Occipital lobe (tissue), 3 donors: ENCODE measurements at places on chromosomes 2 and 18. TPM values are rescaled to one million over a fixed set of nuclear protein-coding genes. Genes with fewer than 3 reads are reported as not detected.

DNA sequence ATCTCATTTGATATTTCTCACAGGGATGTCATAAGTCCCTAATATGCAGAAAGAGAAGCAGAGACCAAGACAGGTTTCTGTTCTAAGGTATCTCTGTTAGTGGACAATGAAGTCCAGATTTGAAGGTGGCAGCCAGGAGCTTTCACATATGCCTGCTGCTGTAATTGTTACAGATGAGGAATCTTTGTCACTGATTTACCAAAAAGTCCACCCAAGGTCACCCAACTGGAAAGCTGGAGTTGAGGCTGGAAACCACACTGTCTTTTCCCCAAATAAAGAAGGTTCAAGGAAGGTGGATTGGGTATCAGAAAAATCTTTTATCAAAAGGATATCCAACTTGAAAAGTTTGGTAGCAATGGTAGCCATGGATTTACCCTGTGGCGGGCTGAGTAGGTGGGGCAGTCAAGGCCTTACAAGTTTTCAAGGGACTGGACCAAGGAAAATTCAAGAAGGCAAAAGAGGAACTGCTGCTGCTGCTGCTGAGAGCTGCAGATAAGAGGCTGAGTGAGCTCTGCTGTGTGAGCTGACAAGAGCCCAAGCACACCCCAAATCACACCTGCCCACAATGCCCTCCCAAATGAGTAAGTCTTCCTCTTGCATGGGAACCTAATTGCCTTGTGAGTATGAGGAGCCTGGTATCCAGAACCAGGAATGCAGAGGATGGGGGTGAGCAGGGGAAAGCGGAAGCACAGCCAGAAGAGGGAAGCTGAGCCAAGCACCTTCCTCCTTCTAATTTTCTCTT is 241.2 kb downstream of the ANAPC1 start:
- DNase-seq, result no peak

The SPHKAP gene
- 21.2 TPM for total RNA-seq

DNA sequence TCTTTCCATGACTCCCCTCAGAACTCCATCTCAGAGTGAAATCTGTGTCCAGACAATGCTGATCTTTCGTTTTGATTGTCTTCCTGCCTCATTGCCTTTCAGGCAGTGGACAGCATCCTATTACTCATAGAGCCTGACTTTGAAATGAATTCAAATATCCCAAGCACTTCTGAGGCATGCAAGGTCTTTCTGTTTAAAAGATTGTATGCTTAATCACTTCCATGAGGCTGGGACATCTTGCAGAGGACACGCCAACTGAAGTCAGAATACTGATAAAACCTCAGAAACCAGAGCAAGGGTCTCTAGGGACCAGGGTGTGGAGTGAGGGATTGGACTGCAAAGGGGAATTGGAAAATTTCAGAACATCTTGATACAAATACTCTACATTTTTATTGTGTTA is 836.5 kb upstream of the ID2 start:
- no peak for DNase-seq

DNA sequence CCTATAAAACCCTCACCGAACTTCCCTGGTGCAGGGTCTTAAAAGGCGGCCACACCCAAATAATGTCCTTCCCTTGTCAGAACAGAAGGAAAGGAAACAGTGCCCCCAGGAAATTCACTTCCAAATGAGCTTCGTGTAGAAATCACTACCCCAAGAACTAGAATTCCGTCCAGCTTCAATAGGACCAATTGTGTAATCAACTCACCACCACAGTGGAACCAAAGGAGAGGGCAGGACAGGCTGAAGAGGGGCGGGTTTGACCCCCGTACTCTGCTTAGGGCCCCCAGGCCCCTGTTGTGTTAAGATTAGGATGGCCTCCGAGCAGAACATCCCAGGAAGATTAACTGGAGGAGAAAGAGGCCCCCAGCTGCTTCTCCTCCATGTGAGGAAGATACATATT is 24.1 kb downstream of the GPR35 start:
- DNase-seq, result no peak

- DNase-seq, result no peak
These were observed 25.3 kb upstream of the TACR1 start for GRCh38 chr2:75224636-75225094.

DNA sequence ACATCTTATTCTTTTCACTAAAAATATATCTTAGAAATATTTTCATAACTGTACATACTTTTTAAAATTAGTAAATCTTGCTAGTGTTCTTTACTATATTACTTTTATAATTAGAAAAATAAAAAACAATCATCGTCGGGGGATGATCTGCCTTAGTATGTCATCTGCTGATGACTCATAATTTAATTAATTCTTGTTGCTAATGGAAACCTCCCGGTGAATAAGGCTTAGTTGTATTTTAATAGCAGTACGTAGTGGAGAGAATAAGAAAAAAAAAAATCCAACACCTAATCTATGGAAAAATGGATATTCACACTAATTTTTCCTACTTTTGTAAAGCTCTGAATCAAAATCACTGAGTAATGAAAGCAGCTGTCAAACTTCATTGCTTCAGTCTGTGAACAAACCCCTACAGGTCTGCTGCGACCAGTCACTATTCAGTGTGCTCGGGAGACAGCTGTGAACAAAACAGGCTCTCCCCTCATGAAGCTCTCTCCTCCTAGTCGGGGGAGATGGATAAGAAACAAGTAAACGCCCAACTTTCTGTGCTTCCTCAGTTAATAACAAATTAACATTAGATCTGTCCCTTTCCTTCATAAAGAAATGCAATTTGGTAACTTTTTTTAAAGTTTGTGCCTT is 97.4 kb upstream of the UPP2 start:
- DNase-seq, result no peak

- DNase-seq, result no peak
These were observed 3.6 kb upstream of the LPIN1 start for GRCh38 chr2:11742702-11743357.

GRCh38 chr2:66982766-66983165 is 414.4 kb upstream of the ETAA1 start:
- DNase-seq, result no peak

DNA sequence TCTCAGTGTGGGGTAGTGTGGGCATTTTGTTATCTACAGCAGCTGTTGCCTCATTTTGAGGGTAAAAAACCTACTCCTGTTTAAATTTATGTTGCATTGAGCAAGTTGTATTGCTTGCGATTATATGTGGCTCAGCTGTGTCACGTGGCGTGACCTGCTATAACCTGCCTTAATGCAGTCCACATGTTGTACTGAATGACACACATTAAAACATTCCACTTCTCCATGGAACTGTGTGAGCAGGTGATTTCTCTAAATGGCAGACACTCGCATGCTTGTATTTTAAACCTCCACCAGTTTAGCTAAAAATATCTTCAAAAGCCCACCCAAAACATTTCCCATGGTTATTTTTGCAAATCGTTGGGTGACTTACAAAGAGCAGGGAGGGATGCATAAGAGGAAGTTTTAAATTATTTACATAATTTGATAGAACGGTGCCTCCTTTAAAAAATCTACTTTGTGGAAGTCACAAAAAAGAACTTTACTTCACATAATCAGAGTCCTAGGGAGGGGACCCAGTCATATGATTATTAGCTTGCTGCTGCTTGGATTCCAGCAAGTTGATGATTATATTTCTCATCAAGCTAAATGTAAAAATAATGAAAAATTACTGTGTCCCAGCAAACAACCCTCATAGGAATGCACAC is 163.3 kb upstream of the ZEB2 start:
- no peak for DNase-seq

GRCh38 chr2:240837621-240838020 is 17.6 kb upstream of the KIF1A start:
- DNase-seq, result no peak

The CD8A gene
- 1.1 TPM for total RNA-seq

The DSC2 gene
- 5.9 TPM for total RNA-seq

DNA sequence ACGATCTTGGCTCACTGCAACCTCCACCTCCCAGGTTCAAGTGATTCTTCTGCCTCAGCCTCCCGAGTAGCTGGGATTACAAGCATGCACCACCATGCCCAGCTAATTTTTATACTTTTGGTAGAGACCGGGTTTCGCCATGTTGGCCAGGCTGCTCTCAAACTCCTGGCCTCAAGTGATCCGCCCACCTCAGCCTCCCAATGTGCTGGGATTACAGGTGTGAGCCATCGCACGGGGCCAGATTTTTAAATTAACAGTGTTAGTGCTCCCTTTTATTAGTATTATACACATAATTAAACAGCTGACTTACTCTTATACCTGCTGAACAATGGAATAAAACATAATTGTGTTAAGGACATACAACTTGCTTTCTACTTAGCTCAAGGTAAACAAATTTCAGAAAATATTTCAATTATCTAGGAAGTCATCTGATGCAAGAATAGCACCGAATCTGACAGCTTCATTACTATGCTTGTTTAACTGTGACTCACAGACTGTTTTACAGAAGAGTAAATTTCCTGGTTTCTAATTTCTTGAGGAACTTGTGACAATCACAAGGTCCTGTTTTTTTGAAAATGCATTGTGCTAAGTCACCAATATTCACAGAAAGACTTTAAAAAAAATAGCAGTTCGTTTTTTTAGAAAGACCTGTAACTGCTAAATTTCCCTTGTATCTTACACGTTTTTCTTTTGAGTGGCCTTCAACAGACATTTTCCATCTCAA is 51.2 kb downstream of the SPIRE1 start:
- DNase-seq, result no peak
